ENCODE measurements at places on chromosomes 12 and 14.
A peak's percentile ranks its signal among the peaks of the same experiment; 100 is the strongest.

DNA sequence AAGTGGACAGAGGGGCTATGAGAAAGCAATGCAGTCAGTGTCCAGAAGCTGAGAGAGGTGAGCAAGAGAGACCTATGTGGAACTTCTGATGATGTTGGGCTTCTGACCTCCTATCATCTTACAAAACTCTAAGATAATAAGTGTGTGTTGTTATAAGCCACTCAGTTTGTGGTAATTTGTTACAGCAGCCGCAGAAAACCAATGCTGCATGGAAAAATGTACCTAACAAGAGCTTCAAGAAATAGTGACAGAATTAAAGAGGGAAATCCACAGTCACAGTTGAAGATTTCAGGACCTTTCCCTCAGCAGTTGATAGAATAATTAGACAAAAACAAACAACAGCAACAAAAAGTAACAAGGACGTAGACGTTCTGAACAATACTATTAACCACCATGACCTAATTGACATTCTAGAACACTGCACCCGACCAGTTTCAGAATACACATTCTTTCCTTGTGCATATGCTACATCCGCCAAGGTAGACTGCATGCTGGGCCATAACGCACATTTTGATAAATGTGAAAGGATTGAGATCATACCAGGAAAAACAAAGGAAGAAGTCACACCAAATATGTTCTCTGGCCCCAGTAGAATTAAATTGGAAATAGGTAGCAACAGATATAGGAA lies 1.8 kb upstream of the EVL start:
- no peak for DNase-seq

- DNase-seq = no peak
These were observed 65.7 kb upstream of the NOVA1 start for GRCh38 chr14:26663506-26663905.

GRCh38 chr12:62516927-62517326 lies 50.3 kb downstream of the MON2 start:
- DNase-seq = no peak

- no peak for DNase-seq
These were observed 18.4 kb downstream of the TMPO start for GRCh38 chr12:98533723-98534251.

- no peak for DNase-seq
These were observed 1.9 kb upstream of the LLPH start for GRCh38 chr12:66132408-66132807.

- DNase-seq = peak; percentile 99
These were observed at the start of gene FAM222A for GRCh38 chr12:109713187-109714070. FAM222A (plus strand) TSS chr12:109713825; CDS start chr12:109744147, 30,322 bp downstream.

- DNase-seq = no peak
These were observed 116.2 kb upstream of the ATP2B1 start for GRCh38 chr12:89824822-89825221.

- DNase-seq = no peak
These were observed 5.7 kb upstream of the DNAAF2 start for GRCh38 chr14:49640540-49641417.

DNA sequence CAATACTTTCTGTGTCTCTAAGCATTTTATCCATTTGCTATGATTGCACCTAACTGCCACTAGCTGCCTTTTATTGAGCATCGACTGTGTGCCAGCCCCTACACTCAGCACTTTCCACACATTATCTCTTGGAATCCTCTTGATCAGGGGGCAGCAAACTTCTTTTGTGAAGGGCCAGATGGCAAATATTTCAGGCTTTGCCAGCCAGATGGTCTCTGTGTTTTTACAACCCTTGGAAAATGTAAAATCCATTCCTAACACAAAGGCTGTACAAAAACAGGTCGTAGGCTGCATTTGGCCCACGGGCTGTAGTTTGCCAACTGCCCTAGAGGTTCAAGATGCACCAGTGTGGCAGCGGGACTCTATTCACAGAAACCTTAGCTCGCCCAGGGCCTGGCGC lies 19.5 kb downstream of the FOXN4 start:
- no peak for DNase-seq

- no peak for DNase-seq
These were observed 1228.2 kb upstream of the TMEM132C start for GRCh38 chr12:127038761-127039160.

DNA sequence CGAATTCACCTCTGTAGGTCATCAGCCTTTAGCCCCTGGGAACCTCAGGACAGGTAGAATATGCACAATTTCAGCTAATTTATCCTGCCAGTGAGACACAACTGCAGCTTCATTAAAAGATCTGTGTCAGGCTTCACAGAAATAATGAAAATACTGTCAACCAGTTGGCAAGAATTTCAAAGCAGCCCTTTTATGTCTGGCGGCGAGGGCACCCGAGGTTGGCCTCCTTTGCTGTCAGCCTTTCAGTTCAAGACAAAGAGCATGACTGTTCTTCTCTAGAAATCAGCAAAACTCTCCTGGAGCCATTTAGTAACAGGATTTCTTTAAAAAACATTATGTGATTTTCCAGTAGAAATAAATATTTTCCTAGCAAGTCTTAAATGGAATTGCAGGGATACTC lies 75.9 kb downstream of the BBS10 start:
- no peak for DNase-seq

GRCh38 chr12:89247967-89248366 lies 104.3 kb downstream of the DUSP6 start:
- DNase-seq = no peak
